ENCODE measurements at places on chromosomes 6 and 20.

GRCh38 chr6:154187203-154187602, 148.2 kb downstream of the OPRM1 start:
- DNase-seq = no peak

GRCh38 chr6:24930431-24930871, 5.3 kb downstream of the RIPOR2 start:
- DNase-seq = no peak

GRCh38 chr6:21800330-21800729, 206.8 kb downstream of the SOX4 start:
- no peak for DNase-seq

DNA sequence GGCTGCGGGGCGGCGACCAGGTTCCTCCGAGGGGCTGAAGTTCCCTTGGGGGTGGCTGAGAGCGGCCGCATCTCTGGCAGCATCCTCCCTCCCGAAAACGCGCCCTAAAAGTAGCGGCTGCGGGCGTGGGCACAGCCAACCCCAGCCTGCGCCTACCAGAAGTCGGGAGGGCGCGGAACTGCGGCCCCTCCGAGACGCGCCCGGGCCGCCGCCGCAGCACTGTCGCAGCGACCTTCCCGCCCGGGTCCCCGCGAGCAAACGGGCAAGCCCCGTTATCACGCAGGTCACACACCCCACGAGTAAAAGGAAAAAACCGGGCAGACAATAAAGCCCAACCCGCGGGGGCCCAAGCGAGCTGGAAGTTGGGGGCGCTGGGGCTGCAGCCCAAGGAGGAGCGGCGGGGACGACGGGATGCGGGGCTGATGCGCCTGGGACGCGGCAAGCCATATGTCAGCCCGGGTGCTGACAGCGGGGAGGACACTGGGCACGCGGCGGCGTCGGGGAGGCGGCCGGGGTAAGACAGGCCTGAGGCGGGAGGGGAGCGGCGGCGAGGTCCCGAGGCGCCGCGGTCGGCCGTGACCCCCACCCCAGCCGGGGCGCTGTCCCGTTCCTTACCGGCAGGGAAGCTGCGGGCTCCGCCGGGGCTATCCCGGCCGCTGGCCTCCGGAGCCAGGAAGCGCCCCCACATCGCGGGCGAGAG, 659 bp downstream of the CEP85L start:
- DNase-seq = no peak

DNA sequence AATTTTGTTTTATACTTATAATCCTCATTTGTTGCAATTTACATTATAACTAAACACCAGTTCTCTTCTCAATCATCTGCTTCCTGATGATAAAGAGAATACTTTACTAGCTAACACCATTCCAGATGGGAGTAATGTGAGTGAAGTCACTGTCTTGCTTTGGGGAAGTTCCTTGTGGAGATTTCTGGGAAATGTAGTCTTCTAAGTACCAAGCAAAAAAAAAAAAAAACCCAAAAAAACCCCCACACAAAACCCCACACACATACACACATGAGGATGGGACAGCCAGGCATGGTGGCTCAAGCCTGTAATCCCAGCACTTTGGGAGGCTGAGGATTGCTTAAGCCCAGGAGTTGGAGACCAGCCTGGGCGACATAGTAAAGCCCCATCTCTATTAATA, 2.2 kb upstream of the SNPH start:
- DNase-seq = no peak

DNA sequence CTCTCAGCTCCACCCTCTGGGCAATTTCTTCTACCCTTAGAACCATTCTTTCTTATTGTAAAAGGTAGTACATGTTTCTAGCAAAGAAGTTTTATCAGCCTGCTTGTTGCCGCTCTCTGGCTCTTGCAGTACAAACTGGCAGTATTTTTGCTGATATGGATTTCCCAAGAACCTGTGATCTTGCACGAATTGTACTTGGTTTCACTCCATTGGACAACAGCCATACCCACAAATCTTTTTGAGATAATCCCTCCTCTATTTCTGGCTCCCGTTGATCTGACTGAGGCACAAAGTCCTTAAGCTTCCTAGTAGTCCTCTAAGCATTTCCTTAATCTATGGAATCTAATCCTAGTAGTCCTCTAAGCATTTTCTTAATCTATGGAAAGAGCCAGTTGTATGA, 487.0 kb upstream of the PTCHD4 start:
- no peak for DNase-seq

- DNase-seq = no peak
Measured at GRCh38 chr20:1171461-1172093, 13.2 kb downstream of the TMEM74B start.

- no peak for DNase-seq
Measured at GRCh38 chr6:11236076-11236750, 3.7 kb upstream of the NEDD9 start.

Measured in cerebellar nuclear complex (tissue), 1 donor.